ENCODE measurements at places on chromosomes 11 and 22.

DNA sequence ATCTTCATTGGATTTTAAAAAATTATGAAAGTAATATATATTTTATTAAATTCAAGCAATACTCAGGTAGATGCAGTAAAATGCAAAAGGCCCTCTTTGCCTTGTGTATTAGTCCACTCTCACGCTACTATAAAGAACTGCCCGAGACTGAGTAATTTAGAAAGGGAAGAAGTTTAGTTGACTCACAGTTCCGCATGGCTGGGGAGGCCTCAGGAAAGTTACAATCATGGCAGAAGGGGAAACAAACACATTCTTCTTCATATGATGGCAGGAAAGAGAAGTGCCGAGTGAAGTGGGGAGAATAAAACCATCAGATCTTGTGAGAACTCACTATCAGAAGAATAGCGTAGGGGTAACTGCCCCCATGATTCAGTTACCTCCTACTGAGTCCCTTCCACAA is 130.8 kb downstream of the HIPK3 start:
- no peak for DNase-seq

- DNase-seq: no peak
These were observed 274.4 kb downstream of the C11orf87 start for GRCh38 chr11:109696191-109696897.

- DNase-seq: no peak
These were observed 254.0 kb upstream of the CCDC90B start for GRCh38 chr11:83540112-83540675.

GRCh38 chr22:29780748-29781676 is 13.8 kb downstream of the UQCR10 start:
- no peak for DNase-seq

- no peak for DNase-seq
These were observed 12.9 kb downstream of the SIRT3 start for GRCh38 chr11:223026-223789.

GRCh38 chr11:78870655-78871054 is 296.0 kb upstream of the NARS2 start:
- no peak for DNase-seq

DNA sequence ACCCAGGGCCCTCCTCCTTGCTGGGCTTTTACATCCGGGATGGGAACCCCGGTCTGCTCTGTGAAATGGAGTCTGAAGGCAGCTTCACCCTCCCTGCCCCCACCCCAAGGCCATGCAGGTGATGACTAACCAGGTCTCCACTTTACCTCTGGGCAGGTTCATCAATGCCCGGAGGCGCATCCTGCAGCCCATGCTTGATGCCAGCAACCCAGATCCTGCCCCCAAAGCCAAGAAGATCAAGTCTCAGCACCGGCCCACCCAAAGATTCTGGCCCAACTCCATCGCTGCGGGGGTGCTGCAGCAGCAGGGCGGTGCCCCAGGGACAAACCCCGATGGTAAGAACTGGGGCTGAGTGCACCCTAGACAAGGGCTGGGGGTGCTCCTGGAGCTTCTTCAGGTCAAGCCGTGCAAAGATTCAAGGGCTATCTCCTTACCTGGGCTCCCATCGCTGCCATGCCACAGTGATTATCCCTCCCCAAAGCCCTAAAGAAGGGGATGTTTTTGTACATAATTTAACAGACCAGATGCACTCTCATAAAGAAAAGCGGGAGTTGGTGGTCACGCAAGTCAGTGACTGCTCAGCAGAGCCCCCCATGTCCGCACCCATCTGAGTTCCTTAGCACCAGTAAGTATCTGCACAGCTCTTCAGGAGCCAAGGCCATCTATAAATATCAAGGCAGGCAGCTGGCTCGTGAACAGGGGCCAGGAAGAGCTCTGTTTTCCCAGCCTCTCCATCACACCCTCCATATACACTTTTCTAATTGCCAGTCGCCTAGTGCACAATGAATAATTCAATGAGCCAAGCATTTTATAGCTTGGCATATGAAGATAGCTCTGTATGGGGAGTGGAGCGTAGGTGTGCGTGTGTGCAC is 66.0 kb downstream of the FEZ1 start:
- DNase-seq: no peak

- no peak for DNase-seq
These were observed at the start of gene OR51M1 for GRCh38 chr11:5383576-5383975. Gene OR51M1, plus strand, starts transcription at chr11:5383812. Its CDS starts 5,587 bp downstream, at chr11:5389399.

DNA sequence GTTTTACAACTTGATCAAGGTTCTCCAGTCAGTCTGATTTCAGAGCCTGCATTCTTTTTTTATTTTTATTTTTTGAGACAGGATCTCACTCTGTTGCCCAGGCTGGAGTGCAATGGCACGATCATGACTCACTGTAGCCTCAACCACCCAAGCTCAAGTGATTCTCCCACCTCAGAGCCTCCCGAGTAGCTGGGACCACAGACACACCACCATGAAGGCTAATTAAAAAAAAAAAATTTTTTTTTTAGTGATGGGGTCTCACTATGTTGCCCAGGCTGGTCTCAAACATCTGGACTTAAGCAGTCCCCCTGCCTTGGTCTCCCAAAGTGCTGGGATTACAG is 117.2 kb upstream of the NAV2 start:
- DNase-seq: no peak

DNA sequence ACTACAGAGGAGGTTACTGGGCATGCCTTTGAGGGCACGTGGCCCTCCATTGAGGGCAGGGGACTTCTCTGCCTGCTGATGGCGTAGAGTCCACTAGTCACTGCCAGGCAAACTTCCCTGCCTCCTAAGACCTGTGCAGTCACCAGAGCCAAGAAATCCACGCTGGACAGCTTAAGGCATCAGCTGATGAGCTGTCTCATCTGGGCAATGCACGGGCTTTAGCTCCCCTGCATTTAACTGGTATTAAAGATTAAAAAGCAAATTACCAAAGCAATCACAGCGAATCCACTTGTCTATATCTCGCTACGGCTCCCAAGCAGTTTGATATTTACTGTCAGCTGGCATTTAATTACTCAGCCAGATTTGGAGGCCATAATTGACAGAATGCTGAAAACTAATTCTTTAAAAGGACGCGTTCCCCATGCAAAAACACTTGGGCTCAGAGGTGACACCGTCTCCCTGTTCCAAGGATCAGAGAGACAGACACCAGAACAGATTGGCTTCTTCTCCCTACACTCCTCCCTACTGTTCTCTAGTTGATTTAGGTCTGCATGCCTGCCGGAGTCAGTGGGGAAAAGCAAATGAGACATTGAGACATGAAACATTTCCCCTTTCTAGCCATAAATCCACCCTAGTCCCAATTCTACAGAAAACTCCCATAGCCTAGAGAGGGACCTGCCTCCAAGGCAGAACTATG is 68.5 kb downstream of the SPATA19 start:
- DNase-seq: no peak

DNA sequence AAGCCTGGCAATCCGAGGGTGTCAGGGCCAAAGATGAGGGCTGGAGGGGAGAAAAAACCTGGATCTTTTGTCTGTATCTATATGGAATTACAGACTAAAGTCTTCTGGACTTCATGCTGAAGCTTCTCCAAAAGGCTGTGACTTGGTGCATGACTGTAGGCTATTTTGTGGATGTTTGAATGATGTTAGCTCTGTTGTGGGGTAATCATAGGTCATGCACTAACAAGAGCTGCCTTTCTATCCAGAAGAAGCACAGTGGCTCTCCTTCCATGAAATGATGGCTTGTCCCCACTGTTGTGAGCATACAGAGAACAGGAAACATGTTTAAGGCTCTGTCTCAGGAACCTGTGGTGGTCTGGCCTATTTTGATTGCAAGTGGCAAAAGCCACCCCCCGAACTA is 263.3 kb upstream of the PLET1 start:
- no peak for DNase-seq

GRCh38 chr11:117281869-117282268 is 9.3 kb upstream of the BACE1-AS start:
- no peak for DNase-seq

DNA sequence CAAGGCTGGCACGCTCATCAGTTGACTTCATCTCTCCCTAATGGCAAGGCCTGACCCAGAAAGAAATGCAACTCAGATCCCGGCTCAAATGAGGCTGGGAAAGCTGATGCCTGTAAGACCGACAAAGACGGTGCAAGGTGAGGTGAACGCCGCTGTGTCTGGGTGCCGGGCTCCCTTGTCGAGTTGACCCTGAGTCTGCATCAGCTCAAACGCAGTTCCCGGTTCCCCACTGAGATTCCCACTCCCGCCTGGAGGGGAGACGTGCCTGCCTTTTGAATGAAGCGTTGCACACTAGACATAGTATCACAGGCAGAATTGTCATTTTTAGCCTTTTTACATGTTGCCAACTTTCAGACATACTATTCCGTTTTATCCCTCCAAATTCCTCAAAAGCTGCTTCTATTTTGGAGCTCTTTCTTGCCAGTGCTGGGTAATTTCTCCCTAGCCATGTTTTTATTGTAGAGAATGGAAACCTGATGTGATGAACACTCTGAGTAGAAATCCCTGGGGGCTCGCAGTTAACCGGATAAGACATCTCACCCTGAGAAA is 831 bp upstream of the TP53AIP1 start:
- no peak for DNase-seq

DNA sequence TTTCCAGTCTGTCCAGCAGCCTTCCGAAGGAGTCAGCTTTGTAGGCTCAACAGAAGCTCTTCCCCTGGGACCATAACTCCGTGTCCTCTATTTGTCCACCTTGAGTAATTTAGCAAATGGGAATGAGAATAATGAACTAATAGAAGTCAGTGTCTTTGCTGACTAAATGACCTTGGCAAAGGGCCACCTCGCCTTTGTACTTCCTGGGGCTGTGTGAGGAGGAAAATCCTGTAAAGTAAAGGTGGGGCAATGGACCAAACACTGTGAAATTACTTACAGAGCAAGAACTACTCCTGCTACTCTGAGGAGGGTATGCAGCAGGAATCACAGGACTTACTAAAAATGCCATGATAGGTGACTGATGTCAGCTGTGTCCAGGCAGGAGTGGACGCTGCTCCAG is 36.2 kb upstream of the CSNK2A3 start:
- no peak for DNase-seq

DNA sequence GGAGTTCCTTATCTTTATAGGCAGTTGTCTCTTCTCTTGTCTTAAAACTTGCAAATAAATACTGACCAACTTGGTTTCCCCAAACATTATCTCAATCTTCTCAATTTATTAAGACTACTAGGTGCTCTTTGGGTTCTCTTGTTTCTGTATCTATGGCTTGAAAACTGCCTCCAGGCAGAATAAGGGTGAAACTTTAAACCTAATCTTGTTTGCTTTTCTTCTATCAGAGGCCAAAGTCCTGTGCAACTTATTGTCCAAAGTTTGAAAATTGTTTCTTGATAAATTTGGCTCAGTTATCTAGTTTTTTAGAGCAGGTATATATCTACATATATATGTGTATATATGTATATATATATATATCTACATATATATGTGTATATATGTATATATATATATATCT is 110.1 kb upstream of the ANO5 start:
- no peak for DNase-seq
